Pancreas (tissue), 10 donors: ENCODE measurements at places on chromosomes 7 and 10.

DNA sequence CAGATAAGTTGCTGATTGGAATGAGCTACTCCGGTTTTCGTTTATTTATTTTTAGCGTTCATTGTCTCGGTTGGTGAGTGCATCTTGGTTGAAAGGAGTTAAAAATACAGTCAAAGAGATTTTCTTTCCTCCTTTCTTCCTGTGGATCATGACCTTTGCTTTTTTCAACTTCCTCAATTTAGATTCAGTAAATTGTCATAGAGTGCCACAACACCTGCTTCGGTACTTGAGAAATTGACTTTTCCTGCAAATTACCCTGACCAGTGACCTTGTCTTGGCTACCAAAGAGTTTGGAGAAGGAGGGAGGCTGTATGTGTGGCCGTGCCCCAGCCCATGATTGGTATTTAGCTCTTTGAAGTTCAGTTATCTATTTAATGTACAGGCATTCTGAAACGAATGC lies 128.7 kb downstream of the FAM204A start:
- DNase-seq, result no peak

- DNase-seq, result no peak
Observed at GRCh38 chr10:45558425-45558824, 114.1 kb downstream of the ZFAND4 start.

DNA sequence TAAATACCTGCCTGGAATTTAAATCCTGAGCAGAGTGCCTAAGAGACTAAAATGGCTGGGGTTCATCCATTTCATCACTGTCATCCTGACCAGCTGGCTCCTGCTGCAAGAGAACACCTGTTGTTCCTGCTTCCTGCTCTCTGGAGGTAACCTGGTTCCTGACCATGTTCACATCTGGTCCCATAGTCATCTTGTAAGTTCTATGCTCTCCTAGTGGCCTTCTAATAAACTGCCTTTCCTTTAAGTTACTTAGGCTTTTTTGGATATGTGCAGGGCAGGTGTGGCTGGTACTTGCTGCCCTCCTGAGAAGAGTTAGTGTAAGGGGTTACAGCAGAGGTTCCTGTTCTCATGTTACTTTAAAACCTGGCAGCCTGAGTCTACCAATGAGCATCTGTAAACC lies 80.0 kb downstream of the NRCAM start:
- no peak for DNase-seq

- no peak for DNase-seq
Observed at GRCh38 chr7:105452085-105452484, 63.4 kb upstream of the SRPK2 start.

- no peak for DNase-seq
Observed at GRCh38 chr7:35485436-35485835, 209.5 kb downstream of the HERPUD2 start.

DNA sequence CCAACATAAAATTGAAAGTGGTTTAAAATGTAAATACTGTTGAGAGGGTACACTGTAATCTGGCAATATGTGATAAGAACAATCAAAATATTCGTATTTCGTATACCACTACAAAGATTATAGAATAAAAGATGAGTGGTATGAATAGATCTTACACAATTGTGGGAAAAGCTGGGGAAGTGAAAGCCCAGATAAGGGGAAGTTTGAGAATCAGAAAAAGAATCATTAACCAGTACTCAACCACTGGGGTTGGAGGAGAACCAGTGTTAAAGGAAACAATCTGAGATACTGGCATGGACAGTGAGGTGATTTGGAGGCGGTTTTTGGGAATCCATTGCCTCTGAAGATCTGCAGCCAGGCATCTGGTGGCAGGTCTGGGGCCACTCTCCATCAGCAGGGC lies 59.7 kb upstream of the CDK14 start:
- no peak for DNase-seq

DNA sequence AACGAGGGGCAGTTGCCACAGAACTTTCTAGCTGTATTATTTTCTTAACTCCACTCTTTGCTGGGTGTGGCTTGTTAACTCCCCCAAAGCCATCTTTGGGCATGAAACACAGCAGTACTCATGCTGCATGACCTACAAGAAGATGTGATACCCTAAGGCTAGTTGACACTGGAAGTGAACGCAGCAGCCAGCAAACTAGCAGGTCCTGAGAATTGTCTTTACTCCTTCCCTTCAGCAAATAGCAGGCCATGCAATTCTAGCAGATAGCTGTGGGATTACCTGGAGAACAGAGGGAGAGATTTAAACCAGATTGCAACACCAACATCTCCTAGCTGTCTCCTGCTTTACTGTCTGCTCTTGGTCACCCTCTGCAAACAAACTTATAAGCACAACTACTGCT lies 688.0 kb upstream of the ZWINT start:
- DNase-seq, result no peak

GRCh38 chr7:2383543-2384274 lies 19.7 kb upstream of the CHST12 start:
- no peak for DNase-seq

- DNase-seq, result no peak
Observed at GRCh38 chr7:22372863-22373262, 15.9 kb upstream of the RAPGEF5 start.
